ENCODE measurements at places on chromosomes 1 and 21.

DNA sequence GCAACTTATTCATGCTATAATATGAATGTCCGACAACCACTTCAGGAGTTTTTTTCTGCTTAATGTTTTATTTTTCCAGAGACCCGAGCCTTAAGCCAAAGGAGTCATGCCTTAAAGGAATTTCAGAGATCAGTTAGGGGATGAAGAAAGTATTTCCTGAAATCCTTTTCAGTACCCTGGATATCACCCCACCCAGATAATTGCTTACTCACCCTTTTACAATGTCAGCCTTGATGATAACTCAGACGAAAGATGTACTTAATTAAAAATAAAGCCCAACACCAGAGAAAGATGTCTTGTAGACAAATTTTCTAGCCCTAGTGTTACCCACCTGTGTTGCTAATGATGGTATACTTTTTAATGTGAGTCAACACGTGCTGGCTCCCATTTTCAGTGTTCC lies 124.1 kb downstream of the XCL2 start:
- no peak for DNase-seq

GRCh38 chr1:59604191-59604590 lies 210.6 kb upstream of the HOOK1 start:
- no peak for DNase-seq

DNA sequence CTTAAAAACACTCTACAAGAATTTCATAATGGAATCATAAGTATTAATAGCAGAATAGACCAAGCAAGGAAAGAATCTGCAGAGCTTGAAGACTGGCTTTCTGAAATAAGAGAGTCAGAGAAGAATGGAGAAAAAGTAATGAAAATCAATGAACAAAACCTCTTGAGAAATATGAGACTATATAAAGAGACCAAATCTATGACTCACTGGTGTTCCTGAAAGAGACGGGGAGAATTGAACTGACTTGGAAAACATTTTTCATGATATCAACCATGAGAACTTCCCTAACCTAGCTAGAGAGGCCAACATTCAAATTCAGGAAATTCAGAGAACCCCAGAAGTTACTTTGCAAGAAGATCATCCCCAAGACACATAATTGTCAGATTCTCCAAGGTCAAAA lies 85.6 kb downstream of the GDAP2 start:
- no peak for DNase-seq

DNA sequence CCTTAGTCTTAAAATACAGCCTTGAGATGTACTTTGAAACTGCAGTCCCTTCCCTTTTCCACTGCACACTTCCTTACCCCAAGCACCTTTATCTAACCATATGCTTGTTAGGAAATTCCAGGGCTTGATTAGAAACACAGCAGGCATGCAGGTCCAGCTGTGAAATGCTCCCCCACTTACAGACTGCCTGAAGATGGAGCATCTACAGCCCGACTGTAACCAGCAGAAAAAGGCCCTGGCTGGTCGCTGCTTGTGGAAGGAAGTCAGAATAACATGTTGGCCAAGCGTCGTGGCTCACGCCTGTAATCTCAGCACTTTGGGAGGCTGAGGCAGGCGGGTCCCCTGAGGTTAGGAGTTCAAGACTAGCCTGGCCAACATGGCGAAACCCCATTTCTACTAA lies 37.2 kb downstream of the VN1R5 start:
- DNase-seq: no peak

Data from ovary (tissue), 10 donors.